CD4-positive, alpha-beta T cell treated with Interleukin-6 at 100 ng/mL for 8 hours (primary cell): ENCODE measurements at places on chromosomes 1 and 21.

DNA sequence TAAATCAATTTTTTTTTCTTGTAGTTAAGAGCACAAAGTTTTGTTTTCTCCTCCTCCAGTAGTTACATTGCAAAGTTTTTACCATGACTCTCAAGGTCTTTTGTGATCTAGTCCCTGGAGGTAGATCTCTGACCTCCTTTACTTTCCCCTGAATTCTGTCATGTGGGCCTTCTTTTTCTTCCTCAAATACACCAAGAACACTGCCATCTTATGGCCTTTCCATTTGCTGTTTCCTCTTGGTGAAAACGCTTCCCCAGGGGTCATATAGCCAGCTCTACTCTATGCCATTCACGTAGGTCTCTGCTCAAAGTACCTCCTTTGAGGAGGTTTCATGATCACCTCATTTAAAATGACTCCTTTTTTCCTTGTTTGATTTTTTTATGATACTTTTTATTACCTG lies 2.7 kb downstream of the DDX20 start:
- no peak for DNase-seq

- no peak for DNase-seq
Observed at GRCh38 chr1:23037081-23037740, 17.9 kb downstream of the KDM1A start.

DNA sequence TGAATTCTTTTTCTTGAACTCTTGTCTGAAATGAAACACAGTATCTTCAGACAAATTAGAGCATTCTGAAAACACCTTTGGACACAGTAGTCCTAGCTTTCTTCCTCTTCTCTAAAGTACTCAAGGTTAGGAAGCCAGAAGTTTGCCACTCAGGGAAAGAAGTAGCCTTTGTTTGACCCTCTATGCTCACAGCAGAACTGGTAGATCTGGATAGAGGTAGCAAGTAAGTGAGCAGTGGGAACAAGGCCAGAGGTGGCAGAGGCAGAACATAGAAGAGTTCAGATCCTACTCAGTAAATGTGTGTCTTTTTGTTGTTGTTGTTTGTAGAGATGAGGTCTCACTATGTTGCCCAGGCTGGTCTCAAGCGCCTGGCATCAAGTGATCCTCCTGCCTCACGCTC lies 7.4 kb upstream of the PIGR start:
- DNase-seq: no peak

GRCh38 chr1:63880958-63881576 lies 107.2 kb downstream of the ROR1 start:
- DNase-seq: no peak

DNA sequence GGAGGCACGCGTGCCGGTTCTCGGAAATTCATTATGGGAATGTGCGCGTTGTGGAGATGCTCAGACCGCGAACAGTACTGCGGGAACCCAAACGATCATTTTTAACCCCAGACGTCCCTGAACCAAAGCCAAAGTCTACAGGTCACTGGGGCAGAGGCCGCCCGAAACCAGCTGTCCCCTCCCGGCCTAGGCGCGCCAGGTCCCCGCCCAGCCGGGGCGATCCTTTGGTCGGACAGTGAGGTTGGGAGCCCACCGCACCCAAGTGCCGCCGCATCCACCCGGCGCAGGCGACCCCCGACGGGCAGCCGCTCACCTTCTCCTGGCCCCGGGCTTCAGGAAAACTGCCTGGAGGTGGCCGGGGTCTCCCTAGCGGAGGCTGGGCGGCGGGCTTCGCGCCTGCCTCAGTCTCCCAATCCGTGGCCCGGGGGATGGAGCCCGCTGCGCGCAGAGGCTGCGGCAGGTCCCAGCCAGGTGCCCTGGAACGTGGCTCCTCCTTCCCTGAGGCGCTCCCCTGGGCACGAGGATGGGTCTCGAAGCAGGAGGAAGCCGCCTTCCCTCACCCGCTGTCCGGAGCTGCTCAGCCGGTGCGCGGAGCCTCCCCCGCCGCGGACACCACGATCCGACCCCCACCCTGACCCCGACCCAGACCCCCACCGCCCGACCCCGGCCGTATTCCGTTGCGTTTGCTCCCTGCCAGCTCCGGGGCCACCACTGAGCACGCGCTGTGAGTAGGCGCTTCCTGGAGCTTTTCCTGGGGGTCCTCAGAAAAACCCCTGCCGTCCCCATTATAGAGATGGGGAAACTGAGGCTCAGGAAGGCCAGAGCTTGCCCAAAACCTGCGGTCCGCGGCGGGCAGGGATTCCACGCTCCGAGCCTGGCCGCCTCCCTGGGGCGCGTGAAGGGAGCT lies 8.1 kb upstream of the SLX9 start:
- no peak for DNase-seq

DNA sequence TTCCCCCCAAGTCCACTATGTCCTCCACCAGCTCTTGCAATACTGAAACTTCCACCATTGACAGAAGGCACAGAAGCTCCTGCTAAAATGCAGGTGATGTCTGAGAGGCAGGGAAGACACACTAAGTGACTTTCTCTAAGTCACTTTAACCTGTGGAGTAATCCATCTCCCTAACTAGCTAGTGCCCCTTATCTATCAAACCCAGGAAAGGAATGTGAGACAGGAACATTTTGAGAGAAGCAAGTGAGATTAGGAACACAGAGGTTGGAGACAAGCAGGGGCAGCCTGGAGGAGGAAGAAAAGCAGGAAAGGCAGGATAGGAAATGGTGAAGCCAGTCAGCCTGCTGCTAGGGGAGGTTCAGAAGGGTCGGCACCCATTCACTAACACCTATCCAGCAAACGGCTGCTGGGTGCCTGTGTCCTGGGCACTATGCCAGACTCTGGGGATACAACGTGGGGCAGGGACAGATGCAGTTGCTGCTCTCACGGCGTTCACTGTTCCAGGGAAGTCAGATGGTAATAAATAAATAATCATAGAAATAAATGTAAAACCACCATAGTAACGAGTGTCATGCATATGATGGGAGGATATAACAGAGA lies 7.0 kb downstream of the GPA33 start:
- no peak for DNase-seq

GRCh38 chr1:194369622-194370021 lies 1183.2 kb upstream of the B3GALT2 start:
- no peak for DNase-seq

DNA sequence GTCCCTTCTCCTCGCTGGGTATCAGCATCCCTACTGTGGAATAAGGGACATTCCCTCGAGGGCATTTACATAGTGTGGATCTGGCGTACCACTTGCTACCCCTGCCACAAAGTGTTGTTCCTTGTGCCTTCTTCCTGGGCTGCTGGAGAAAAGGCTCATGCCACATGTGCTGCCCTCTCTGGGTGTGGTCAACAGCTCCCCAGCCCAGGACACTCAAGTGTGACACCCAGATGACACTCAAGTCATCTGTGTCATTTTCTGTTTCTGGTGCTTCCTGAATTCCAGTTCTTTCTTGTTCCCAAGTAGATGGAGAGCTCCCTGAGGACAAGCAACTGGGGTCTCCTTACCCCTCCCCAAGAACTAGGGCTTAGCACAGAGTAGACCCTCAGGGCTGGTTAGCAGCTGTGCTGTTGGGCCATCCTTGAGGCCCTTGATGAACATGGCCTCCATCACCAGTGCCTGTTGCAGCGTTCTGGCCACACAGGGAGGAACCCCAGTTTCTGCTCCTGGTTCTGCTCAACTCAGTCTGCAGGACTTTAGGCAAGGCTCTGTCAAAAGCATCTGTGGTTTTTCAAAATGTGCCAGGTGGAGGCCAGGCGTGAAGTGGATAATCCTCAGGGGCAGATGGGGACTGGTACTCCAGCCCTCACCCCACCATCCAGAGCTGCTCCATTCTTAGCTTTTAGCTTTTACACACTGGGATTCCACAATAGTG lies 49.0 kb upstream of the CLIC4 start:
- DNase-seq: no peak

DNA sequence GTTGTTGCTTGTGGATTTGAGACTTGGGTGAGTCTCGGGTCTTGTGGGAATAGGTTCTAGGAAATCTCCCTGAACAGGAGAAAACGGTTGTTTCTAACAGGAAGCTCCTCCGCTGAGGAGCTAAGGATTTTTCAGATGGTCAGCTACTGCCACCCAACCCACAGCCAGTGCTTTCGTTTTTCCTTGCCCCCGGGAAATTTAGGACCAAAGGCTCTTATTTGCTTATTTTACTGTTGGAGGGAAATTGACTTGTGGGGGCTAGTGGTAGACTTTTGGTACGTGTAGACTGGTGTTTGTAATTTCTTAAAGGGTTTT lies 792 bp downstream of the SNX7 start:
- no peak for DNase-seq

GRCh38 chr1:24957016-24957807 lies 27.1 kb upstream of the RUNX3 start:
- DNase-seq: no peak

- DNase-seq: peak; percentile 68
Observed at GRCh38 chr1:6423321-6423999, 1.1 kb upstream of the ESPN start.

DNA sequence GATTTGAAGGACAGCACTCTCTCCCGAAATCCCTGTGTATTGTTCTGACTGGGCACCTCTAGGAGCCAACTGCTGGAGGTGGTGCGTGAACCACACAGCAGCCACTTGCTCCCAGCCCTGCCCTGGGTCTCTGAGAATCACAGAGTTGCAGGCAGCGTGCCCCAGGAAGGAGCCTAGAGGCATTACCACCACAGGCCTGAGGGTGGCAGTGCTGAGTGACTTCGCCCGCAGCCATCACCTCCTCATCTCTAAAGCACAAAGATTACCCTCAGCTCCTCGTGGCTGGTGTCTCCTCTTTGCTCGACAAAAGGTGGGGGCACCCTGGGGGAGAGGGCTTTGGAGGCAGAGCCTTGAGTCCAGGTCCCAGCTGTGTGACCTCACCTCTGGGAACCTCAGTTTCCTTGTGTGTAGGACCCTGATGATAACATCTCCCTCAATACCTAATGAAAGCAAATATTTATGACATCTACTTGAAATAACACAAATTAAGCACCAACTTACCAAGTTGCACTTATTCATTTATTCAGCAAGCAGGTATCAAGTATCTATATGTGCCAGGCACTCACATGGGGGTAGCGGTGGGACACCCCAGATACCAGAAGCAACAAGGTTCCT lies 86.3 kb downstream of the VWA5B1 start:
- peak; percentile 23 for DNase-seq

- no peak for DNase-seq
Observed at GRCh38 chr1:19478322-19478721, 7.0 kb downstream of the CAPZB start.

GRCh38 chr1:182175361-182175931 lies 113.9 kb upstream of the ZNF648 start:
- DNase-seq: no peak

DNA sequence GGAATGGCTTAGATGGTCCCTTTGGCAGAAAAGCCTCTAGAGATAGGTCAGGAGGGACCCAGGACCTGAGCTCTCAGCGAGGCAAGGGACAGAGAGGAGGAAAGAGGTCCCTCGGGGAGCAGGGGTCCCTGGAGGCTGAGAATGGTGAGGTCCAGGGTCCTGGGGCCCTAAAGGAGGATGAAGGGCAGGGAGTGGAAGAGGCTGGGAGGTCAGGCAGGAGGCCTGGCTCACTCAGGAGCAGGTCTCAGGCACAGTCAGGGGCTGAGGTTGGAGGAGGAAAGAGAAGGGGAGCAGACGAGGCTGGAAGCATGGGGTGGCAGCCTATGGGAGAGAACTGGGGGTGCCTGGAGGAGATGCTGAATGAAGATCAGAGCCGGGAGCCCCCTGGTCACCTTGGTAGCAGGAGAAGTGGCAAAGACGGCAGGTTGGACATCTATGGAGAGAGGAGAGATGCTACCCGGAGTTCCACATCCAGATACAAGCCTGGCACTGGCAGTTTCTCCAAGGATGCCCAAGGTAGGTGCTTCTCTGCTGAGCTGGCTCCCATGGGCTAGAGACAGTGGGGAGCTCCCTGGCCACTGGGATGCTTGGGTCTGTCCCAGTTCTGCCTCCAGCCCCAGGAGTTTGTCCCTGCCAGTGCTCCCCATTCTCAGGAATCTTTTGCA lies 22.6 kb downstream of the IGFN1 start:
- DNase-seq: no peak

- no peak for DNase-seq
Observed at GRCh38 chr1:89527256-89527655, 2.6 kb downstream of the LRRC8B start.
